NCI-H510A (cell line): ENCODE measurements at places on chromosomes 3 and 15.
A peak's percentile ranks its signal among the peaks of the same experiment; 100 is the strongest.

GRCh38 chr3:186375443-186375842 lies 13.4 kb upstream of the DGKG start:
- no peak for DNase-seq

DNA sequence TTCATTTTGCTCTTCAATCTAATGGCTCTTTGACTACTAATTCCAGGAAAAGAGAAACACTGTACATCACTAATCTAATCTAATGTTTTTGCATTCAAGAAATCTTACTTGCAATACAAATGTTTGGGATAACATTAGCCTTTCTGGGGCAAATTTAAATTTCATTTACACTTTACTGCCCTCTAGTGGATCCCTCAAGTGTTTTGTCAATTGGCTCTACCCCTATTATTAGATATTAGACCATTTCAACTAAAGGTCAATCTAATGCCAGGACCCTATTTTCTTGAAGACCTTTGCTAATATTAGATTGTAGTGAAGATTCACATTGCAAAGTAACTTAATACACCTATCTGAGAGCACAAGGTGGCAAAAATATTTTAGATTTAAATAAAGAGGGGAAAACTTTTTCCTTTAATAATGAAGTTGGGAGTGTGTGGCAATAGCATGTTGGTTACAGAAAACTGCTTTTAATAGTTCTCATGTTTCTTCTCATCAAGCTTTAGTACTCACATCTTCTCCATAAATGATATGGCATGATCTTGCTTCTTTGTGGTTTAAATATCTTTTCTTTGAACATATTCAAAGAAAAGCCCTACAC lies 5.0 kb downstream of the C2CD4A start:
- no peak for DNase-seq

DNA sequence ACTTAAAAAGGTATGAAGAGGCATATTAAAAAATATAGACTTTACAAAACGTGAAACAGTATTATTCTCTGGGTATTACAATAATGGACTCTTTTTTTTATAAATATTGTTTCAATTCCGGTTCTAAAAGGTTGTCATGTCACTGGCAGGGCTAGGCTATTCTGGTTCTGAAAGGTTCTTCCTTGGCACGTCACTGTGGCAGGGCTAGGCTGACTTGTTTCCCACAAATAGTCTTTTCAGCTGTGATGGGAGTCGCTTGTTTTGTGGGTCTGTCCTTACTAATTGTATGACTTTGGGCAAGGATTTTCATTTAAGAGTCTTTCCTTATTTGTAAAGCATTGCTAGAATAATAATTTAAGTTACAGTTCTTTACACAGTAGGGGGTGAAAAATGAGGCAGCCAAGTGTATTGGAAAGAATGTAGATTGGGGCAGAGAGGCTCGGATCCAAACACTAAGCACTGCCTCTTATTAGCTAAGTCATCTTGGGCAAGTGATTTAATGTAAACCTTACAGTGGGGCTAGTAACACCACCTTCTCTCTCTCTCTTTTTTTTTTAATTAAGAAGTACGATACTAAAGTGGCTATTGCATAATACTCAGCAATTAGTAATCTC lies 12.4 kb upstream of the MELTF start:
- no peak for DNase-seq

- no peak for DNase-seq
Measured at GRCh38 chr15:55552926-55553325, 35.2 kb downstream of the PYGO1 start.

GRCh38 chr3:150370122-150370602 lies 37.9 kb upstream of the TSC22D2 start:
- DNase-seq, result no peak

- no peak for DNase-seq
Measured at GRCh38 chr3:13474021-13474420, 6.1 kb upstream of the HDAC11 start.

DNA sequence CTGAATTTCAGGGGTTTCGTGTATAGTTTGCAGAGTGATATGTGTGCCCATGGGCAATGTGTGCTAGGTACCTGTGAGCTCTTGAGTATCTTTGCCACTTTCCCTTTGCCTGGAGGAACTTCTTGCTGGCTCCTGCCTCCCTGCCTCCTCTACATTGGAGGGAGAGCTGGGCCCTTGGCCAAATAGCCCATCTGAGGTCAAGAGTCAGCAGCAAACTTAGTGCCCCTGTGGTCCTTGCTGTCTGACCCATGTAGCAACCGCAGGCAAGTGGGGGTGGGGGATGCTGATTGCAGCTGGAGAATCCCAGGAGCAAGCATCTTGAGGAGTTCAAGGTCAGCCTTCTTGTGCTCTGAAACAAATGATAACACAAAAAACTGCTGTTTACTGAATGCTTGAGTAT lies 5.4 kb upstream of the TBC1D21 start:
- no peak for DNase-seq

DNA sequence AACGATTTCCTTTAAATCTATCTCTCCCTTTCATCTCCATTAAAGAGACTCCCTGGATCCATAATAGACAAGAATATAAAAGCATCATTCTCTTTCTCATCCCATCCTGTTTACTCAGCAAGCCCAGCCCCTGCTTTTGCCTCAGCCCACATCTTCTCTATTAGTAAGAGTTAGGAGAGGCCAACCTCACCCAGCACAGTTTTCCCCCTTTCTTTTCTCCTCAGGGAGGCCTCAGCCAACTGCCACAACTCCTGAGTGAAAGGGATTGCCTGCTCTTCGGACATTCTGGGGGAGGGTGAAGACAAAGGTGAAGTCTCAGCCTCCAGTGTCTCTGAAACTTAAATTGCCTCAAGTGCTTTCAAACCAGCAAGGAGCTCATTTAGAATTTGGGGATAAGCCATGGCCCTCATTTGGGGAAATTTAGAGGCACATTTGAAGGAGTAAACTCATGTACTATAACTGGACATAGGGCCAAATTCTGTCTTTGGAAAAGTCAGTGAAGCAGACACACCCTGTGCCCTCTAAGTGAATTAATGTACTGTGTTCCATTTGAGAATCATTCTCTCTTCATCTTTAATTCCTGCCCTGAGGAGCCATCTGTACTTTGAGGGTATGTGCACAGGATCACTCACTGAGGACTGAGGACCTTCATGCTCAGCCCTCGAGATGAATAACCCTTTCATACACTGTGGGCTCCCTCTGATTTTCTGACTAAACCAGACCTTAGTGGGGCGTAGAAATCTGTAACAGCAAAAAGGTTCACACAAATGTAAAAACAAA lies 82.5 kb downstream of the SOX2 start:
- no peak for DNase-seq

- DNase-seq, result no peak
Measured at GRCh38 chr3:97896129-97896528, 74.3 kb downstream of the CRYBG3 start.

GRCh38 chr15:83769411-83769999 lies 115.6 kb downstream of the ADAMTSL3 start:
- DNase-seq, result no peak

DNA sequence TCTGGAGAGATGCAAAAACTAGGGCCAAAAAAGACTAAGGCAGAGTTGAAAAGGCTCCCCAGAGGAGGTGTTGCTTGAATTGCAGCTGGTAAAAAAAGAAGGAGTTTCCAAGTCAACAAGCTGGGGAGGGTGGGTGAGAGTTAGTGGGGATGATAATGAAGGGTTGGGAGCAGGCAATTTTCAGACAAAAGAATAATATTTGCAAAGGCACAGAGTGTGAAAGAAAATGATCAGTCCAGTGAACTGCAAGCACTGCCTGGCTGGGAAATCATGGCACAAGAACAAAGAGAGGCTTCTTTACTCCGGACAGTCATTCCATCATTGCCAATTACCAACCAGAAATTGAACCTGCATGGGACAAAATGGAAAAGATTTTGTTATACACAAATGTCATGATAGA lies 42.2 kb downstream of the C3orf85 start:
- DNase-seq, result no peak

GRCh38 chr3:129688271-129688895 lies 81.9 kb upstream of the PLXND1 start:
- peak; percentile 77 for DNase-seq

GRCh38 chr15:51172193-51172592 lies 77.5 kb upstream of the TNFAIP8L3 start:
- DNase-seq, result no peak

GRCh38 chr15:95987886-95988573 lies 342.5 kb upstream of the NR2F2 start:
- DNase-seq, result no peak

DNA sequence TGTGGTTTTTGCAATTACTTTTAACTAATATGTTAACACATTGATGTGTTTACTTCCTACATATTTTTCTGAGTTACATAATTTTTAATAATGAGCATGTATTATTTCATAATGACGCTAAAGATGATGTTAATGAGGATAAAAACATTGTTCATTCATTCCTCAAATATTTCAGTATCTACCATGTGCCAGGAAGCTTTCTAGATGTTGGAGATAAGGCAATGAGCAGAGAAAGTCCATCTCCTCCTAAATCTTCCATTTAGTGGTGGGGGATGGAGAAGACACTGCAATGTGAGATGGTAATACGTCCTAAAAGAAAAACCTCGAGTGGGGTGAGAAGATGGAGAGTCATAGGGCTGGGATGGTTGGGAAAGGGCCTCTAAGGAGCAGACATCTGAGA lies 132.7 kb downstream of the MYLK start:
- DNase-seq, result no peak

DNA sequence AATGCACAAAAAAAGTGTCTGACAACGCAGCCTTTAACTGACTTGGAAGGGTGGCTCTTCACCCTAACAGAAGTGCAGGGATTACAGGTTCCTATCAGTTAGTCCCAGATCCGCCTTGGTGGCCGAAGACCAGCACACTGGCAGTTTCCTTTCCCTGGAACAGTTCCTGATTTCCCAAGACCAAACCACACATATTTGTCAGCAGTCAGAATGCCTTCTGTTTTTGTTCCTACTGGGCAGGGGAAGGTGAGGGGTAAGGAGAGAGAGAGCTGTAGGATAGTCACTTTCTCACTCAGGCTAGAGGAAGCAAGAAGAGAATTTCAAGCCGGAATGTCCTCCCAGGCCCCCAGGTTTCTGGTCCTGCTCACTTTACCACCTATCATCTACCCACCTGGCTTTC lies 9.2 kb downstream of the CXCR6 start:
- no peak for DNase-seq

DNA sequence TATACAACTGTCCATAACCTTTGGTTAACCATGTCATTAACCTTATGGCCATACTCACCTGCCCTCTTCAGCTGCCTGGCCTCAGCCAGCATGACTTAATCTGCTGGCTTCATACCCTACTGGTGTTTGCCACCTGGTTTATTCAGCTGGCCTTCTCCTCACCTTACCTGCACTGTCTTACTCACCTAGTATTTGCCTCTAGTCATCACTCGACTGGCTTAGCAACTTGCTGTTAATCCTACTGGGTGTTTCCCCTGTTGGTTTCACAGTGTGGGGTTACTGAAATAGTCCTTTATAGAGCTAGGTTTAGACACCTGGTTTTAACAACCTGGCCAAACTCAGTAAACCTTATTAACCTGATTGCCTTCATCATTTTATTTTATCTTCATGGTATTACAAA lies 96.4 kb downstream of the IL12A start:
- DNase-seq, result no peak

- DNase-seq, result peak; percentile 6
Measured at GRCh38 chr3:67384760-67385397, 269.5 kb downstream of the SUCLG2 start.

DNA sequence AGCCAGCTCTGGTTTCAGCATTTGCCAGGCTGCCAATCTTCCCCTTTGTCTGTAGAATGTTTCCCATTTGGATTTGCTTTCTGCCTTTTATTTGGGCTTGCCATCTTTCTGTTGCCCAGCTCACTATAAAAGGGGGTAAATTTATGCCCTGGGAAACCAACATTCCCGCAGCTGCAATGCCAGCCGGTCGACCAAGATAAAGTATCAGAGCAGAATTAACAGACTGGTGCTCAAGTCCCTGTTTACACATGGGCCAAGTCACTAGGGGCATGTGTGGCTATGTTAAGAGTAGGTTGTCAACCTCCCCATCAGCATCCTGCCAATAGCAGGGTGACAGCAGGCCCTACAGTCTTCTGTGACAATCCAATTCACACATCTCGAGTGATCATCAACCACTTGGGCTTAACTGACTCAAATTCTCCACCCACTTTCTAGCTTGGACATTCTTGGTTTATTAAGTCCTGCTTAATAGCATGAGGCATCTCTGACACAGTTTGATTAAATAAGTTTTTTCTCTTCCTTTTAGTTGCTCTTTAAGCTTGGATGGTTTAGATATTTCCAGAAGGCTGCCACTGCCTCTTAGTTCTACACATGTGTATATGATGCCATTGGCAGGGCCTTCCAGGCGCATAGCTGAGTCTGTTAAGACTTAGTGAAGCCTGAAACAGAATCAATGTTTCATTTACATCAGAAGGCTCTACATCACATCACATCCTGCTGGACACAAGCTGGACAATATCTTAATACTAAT lies 24.1 kb upstream of the VEPH1 start:
- DNase-seq, result no peak

- no peak for DNase-seq
Measured at GRCh38 chr3:108946292-108947285, 7.1 kb downstream of the GUCA1C start.

DNA sequence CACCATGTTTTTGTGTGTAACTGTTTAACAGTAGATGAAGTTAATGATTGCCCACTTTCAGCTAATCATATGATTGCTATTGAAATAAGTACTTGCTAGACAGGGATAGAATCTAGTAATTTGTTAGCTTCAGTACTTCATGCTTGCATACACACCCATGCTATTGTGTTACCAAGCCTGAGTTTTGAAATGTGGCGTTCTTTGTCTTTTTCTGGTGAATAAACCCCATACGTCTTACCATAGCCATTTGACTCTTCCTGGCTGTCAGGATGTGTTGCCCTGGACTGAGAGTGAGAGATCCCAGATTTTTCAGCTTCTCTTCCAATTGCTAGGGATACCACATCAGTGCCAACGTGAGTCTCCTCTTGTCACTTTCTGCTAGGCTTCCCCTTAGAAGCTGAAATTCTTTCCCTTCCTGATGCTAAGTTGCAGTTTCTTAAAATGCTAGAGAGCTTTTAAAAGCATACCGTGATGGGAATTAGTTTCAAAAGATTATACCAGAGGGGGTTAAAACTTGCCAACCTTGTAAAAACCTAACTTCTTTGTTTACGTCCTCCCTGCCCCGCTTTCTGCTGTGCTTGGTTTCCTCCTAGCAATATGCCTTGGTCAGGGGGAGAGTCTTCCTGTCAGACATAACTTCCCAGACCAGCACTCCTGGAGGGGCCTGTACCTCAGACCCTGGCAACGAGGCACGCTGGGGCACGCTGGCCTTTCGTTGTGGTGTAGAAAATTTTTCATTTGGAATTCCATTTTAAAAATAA lies 62.9 kb upstream of the ULK4 start:
- DNase-seq, result no peak

GRCh38 chr3:123576122-123576521 lies 8.7 kb downstream of the HACD2 start:
- no peak for DNase-seq

GRCh38 chr3:175916191-175916934 lies 1057.2 kb downstream of the NAALADL2 start:
- no peak for DNase-seq
